ENCODE measurements at places on chromosomes 3 and 15.

GRCh38 chr3:111723293-111724215, 128.4 kb upstream of the ZBED2 start:
- no peak for DNase-seq

- DNase-seq: no peak
These were observed 198.6 kb upstream of the PLSCR5 start for GRCh38 chr3:146803745-146804144.

GRCh38 chr15:73845507-73845906, 27.9 kb upstream of the TBC1D21 start:
- DNase-seq: no peak

- DNase-seq: no peak
These were observed 21.5 kb upstream of the ZBTB38 start for GRCh38 chr3:141346839-141347238.

GRCh38 chr15:67495585-67495984, 25.3 kb upstream of the C15orf61 start:
- no peak for DNase-seq

DNA sequence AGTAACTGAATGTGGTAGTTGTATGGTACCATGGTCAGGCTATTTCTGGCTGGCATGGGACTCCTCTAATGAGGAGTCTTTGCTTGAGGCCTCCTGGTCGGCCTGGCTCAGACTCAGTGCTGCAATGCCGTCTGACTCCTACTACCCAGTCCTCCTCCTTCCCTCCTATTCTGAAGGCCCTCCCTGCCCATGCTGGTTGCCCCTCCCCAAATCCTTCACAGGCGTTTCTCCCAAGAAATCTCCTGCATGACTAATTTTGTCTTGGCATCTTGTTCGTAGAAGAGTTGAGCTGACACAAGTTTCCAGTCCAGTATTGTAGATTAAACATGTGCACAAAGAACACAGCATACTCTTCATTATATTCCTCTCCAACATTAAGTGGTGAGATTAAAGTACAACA, 115.5 kb downstream of the NFKBIZ start:
- no peak for DNase-seq

- no peak for DNase-seq
These were observed 55.4 kb downstream of the ATP13A4 start for GRCh38 chr3:193499136-193499770.

DNA sequence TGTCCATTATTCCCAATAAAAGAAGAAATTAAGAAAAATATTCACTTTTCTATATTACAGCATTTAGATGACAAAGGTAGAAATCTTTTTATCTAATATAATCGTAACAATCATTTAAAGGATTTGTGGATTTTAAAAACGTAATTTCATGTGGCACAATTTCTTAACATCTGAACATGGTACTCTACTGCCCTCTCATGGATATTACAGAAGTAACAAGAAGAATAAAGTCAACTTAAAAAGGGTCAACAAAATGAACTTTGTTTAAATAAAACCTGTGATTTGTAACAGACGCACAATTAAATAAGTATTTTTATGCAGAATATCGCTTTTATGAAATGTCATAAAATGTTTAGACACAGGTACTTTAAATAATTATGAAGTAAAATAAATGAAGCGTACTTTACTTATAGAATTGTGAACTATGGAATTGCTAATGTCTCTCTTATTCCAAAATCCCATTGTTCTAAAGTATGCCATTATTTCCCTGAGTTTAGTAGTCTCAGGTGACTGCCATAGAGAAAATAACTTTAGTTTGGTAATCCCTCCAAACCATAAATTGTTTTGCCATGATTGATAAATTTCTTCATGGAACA, 366.8 kb upstream of the ZNF385D start:
- DNase-seq: peak; percentile 61

DNA sequence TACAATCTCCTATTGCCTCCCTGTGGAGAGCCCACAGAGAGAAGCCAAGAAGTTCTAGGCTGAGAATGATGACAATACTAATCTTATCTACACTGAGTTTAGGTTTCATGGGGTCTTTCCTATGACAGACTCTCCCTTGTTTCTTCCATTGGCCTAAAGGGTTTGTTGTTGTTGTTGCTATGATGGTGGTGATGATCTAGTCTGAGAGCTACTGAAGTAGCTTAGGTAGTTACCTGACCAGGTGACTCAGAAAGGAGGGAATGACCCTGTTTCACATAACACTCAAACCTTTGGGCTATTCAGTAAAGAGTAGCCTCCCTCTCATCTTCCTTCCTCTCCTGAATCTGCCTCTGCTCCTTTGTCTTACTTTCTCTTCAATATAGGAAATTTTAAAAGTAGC, 170.2 kb downstream of the GMNC start:
- no peak for DNase-seq

DNA sequence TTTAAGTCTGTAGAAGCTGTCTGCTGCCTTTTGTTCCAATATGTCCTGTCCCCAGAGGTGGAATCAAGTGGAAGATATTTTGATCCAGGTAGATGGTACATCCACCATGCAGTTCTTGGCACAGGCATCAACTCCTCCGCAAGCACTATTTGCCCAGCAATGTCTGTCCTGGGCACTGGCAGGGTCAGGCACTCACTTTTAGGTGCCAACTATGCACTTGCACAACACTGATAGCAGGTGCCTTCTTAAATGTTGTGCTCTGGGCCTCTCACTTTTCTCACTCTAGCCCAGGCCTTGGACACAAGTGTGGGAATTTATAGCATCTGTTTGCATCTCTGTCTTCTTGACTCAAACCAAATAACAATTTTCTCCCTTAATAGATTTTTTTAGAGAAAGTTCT, 140.5 kb upstream of the UBE2E2 start:
- no peak for DNase-seq

DNA sequence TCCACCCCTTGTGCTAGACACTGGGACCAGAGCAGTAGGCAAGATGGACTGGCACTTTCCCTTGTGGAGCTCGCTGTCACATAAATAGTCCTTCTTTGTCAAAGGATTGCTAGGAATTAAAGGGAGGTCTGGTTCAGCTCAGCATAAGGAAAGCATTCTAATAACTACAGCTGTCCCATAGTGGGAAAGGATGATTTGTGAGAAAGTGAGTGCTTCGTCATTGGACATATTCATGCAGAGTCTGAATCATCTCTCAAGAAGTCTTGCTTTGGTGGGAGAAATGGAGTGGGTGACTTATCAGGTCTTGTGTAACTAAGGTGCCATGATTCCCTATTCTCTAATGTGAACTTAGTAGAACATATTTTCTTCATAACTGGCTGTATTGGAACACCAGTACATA, 14.7 kb downstream of the PPARG start:
- no peak for DNase-seq

DNA sequence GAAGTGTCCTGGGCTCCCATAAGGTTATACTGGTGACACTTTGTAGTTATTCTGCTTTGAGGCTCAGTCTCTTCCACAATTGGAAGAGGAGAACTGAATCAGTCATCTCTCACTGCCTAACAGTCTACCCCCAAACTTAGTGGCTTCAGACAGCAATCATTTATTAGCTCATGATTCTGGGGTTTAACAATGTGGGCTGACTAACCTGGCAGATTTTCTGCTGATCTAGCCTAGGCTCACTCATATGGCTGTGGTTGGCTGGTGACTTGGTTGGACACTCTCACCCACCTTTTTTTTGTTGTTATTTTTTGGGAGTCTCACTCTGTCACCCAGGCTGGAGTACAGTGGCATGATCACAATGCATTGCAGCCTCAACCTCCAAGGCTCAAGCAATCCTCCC, 7.1 kb downstream of the GPD1L start:
- DNase-seq: no peak

- DNase-seq: no peak
These were observed 22.4 kb downstream of the CXCR6 start for GRCh38 chr3:45965653-45966052.

DNA sequence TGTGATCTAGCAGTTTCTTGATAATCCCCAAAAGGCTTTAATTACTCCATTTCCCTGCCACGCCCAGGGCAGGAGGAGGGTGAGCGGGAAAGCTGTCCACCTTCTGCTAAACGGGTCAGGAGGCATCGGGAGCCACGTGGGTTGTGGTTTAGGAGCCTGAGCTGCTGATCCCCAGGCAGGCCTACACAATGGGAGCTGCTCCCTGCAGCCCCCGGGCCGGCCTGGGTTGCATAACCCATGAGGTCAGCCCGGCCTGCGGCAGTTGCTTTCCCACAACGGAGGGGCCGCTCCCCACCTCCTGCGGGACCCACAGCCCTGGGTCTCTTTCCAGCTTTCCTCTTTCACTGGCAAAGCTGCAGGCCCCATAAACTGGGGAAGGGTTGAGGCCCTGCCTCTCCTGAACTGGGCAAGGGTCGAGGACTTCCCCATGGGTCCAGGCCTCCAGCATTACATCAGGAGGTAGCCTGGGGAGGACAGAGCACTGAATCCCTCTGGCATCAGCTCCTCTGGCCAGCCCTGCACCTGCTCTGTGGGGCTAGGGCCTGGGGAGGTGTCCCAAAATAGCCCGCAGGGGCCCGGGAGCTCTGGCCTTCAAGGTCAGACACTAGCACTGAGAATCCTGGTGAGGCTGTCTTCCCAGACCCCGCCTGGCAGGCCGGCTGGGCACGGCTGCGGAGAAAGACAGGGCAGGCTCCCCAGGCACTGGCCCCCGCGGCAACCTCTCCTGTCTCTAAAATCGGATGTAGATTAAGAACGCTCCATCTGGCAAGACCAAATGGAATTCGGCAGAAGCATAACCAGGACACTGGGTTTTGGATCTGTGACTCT, 47.3 kb downstream of the ZDHHC19 start:
- DNase-seq: no peak

Measured in pons (tissue), 1 donor.